Stimulated activated CD4-positive, alpha-beta T cell treated with anti-CD3 and anti-CD28 coated beads, Interleukin-4, amount 100 ng/mL, for 24 hours (primary cell): ENCODE measurements at places on chromosomes 2 and 18.

DNA sequence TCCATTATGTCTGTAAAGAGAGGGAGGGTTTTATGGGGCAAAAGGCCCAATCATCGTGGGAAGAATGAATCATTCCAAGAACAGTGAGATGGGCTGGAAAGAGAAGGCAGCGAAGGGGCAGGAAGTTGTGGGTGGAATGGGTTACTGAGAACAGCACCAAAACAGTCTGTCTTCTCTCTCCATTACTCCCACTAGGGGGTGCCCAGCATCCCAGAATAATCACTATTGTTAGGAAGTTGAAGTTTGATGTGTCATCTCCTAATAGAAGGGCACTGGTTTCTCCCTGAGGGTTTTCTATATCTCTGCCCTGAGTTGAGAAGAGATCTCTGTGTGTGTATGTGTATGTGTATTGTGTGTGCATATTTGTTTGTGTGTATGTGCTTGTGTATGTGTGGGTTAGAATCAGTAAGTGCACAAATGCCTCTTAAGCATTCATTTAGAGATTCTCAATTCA is 76.6 kb upstream of the MAP4K3 start:
- DNase-seq = peak; percentile 86

GRCh38 chr2:94997981-94998930 is 27.3 kb upstream of the MAL start:
- no peak for DNase-seq

- DNase-seq = no peak
These were observed 7.2 kb upstream of the PROC start for GRCh38 chr2:127410871-127411652.

- DNase-seq = no peak
These were observed 8.1 kb upstream of the WIPF1 start for GRCh38 chr2:174605687-174606086.

DNA sequence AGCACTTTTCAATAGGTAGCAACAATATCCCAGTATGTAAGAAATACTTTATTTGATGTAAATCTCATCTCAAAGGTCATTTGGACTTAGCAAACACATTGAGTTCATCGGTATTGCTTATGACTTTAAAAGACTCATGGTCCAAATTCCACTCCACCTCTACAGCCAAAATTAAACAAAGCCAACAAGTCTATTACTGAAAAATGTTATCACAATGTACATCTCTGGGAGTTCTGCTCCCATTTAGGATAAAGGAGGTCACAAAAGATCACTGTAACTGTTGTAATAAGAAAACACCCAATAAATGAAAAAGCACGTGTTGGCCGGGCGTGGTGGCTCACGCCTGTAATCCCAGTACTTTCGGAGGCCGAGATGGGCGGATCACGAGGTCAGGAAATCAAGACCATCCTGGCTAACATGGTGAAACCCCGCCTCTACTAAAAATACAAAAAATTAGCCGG is 50.0 kb downstream of the ESCO1 start:
- DNase-seq = no peak

- DNase-seq = no peak
These were observed 146.2 kb upstream of the AGAP1 start for GRCh38 chr2:235347691-235348090.
